ENCODE measurements at places on chromosomes 2 and 18. TPM values are rescaled to one million over a fixed set of nuclear protein-coding genes. Genes with fewer than 3 reads are reported as not detected.

DNA sequence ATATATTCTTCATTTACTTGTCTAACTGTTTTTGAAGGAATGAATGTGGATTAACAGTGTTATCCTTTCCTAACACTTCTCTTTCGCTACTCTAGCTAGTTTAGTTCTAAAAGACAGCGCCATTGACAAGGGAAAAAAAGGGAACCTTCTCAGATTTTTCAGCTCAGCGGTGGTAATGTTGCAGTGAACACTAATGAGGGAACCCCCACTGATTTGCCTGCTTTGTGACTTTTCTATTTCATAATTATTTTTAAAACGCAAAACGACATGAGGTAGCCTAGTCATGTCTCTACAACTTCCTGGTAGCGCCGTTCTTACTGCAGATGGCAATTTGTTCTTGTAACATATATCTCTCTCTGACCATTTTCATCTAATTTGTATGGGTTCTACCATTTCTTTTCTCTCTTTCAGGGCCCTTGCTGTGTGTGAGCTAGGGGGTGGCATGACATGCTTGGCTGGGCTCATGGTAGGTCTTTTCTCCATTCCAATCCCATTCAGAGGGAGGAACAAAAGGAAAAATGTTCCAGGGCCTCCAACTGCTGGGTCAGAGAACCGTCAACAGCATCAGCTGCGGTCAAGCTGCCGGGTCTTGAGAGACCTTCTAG is 235.5 kb upstream of the SIX3 start:
- no peak overlapping the region for H3K27ac ChIP-seq
- no peak overlapping the region for H3K4me3 ChIP-seq
- H3K27me3 ChIP-seq = no peaks in the 10 kb centered on the region

GRCh38 chr2:15043336-15044058 is 411.0 kb downstream of the LRATD1 start:
- no peak overlapping the region for H3K27ac ChIP-seq
- H3K4me3 ChIP-seq = no peak overlapping the region
- no peaks in the 10 kb centered on the region for H3K27me3 ChIP-seq
- H3K36me3 ChIP-seq = no peaks in the 10 kb centered on the region

DNA sequence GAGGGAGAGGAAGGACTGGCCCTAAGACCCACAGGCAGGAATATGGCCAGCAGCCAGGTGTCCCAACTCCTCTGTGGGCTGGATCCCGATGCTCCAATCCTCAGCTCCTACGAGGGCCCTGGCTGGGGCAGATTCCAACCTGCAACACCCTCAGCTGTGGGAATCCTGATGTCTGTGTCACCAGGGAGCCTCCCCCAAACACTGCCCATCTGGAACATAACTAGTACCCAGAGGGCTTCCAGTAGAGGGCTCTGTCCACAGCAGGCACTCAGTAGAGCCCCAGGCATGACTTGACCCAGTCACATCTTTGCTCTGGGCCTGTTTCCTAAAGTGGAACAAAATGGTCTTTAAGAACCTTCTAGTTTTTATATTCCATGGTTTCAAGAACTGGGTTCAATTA is 20.6 kb upstream of the LOXHD1 start:
- H3K4me1 ChIP-seq = no peaks in the 10 kb centered on the region
- no peak for DNase-seq
- H3K27ac ChIP-seq = no peak overlapping the region
- no peaks in the 10 kb centered on the region for H3K36me3 ChIP-seq
- no peaks in the 10 kb centered on the region for H3K27me3 ChIP-seq

GRCh38 chr2:73588177-73588576 is 54.0 kb downstream of the NAT8 start:
- no peaks in the 10 kb centered on the region for H3K4me1 ChIP-seq
- H3K27ac ChIP-seq = no peak overlapping the region
- DNase-seq = no peak
- no peak overlapping the region for H3K4me3 ChIP-seq
- no peaks in the 10 kb centered on the region for H3K27me3 ChIP-seq

Gene PLB1
- total RNA-seq = 8.0 TPM

Data from lung (tissue), 17 donors.